ENCODE measurements at places on chromosomes 5 and 9.

- DNase-seq = no peak
These were observed 193.2 kb downstream of the MAPKAP1 start for GRCh38 chr9:125513668-125514413.

GRCh38 chr5:135667673-135668072, 88.9 kb upstream of the CXCL14 start:
- no peak for DNase-seq

GRCh38 chr9:76200745-76201144, 193.5 kb downstream of the RFK start:
- no peak for DNase-seq

DNA sequence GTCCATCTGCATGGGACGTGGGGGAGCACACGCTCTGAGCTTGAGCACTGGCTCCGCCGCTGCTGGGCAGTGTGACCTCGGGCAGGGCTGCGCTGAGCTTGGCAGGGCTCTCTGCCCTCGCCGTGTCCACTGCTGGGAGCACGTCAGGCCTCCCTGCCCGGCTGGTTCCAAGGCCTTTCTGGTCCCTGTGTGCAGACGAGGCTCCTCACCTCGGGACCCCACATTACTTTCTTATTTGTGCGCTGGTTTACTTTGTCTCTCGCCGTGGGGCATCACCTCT, 43.9 kb downstream of the RXRA start:
- no peak for DNase-seq

GRCh38 chr5:77294185-77294584, 83.7 kb downstream of the PDE8B start:
- DNase-seq = no peak

GRCh38 chr5:91118796-91119195, 264.3 kb downstream of the ARRDC3 start:
- no peak for DNase-seq

GRCh38 chr9:93967020-93967803, 12.1 kb upstream of the BARX1 start:
- DNase-seq = no peak

GRCh38 chr9:133637451-133638055, 1.4 kb downstream of the DBH start:
- DNase-seq = no peak

- DNase-seq = no peak
These were observed 206.6 kb upstream of the RFX3 start for GRCh38 chr9:3732077-3733038.

- no peak for DNase-seq
These were observed 409.5 kb downstream of the MAT2B start for GRCh38 chr5:163914910-163915309.

DNA sequence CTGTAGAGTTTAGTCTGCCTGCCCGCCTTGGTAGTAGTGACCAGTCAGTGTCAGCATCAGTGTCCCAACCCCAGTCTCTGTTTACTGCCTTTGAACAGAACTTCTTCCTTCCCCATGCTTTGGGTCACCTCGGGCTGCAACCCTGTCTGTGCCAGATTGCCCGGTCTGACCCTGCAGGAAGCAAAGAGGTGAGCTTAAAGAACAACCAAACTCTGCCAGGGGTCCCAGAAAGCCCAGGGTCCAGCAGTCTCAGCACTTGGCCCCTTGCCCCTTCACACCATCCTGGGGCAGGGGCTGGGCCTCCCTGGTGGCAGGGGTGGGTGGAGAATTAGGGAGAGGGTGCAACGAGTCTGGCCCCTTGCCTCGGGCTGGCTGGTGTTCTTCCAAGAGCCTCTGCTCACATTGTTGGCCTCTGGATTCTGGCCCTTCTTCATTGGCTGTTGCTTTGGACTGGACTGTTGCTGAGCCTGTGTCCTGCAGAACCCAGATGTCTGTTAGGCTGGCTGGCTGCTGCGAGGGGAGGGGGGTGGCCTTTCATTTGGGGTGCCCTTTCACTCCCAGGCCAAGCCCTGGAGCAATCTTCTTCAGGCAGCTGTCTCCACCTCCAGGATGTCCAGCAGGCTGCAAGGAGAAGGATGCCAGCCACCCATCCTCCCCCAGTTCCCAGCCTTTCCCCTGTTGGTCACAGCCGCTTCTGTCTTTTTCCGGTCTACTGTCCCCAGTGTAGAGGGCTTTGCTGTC, 51.2 kb downstream of the SAR1B start:
- DNase-seq = no peak

GRCh38 chr5:168875832-168876231, 296.7 kb upstream of the PANK3 start:
- no peak for DNase-seq

- DNase-seq = no peak
These were observed 314.8 kb downstream of the PRELID2 start for GRCh38 chr5:145520335-145520734.

DNA sequence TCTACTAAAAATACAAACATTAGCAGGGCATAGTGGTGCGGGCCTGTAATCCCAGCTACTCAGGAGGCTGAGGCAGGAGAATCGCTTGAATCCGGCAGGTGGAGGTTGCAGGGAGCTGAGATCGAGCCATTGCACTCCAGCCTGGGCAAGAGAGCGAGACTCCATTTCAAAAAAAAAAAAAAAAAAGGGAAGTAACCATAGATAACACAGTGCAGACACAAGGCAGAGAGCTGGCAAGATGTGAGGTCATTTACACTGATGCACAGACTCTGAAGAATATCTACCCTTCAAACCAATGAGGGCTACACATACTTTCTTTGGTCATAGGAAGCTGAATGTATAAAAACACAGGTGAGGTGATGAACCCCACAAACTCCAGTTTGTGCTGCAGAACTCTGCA, 131.9 kb downstream of the DCP2 start:
- no peak for DNase-seq

DNA sequence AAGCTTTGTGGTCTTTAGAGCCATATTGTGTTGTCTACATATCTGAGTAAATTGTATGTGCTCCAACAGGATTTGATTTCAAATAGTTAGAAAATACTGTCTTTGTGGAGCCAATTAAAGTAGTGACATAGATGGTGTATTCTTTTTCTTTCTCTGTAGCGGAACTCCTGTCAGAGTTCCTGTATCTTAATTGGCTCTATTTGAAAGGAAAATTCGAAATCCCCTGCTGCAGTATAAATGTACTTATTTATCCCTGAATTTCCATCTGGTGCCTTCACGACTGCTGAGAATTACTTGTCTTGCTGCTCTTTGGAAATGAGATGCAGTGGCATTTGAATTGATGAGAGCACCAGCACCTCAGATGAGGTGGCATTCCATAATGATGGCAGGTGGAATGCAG, 546.7 kb upstream of the SGCD start:
- no peak for DNase-seq

DNA sequence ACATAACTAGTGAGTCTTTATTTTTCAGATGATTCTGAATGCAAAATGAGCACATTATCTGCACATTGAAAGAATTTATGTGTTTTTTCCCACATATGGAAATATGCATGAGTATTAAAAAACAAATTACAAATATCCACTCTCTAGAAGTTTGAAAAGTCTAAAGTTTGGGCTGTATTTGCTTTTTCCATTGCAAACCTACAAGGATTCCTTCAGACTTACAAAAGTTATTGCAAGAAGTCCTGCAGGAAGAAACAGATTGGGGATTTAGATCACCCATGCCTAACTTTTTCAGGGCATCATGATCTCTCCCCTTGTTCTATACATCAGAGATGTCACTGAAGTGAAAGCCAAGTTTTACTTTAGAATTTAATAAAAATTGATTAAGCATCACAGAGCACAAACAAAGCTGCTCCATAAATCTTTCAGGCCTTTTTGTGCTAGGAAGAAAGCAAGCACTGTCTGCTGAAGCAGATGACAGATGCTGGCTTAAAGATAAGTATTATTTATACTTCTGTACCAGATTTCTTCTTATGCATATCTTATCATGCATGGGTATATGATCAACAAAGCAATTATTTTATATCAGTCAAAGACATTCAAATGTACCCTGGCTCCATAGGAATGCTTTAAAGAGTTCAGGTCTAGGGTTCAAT, 71.7 kb downstream of the NFIB start:
- DNase-seq = no peak

DNA sequence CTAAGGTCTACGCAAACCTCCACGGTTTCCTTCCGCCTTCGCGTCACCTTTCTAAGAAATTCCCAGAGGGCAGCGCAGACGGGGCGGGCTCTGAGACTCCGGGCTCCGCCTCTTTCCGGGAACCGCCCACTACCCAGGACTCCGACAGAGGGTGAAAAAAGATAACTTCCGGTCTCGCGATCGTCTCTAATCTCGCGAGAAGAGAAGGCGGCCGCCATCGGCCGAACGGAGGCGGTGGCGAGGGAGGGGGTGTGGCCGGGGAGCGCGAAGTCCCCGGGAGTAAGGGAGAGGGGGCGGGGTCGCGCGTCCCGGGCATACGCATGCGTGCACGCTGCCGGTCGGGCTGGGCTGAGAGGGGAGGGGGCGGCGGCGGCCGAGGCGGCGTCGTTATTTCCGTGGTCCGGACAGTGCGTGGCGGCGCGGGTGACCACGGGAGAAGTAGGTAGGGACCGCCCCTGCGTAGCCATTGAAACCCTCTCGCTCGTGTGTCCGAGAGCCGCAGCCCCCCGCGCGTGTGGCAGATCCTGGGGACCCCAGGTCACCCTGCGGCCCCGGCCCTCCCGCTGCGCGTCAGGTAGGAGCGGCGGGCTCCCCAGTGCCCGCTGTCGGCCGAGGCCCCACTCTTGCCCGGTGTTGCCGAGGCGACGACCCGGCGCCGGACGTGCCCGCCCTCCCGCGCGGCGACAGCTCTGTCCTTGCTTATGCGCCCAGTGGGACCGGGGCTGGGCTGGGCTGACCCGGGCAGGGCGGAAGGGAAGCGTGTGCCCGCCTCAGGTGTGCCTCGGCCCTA, at the start of gene NAA35:
NAA35 (plus strand) TSS at position 315 of the 790 bp plus-strand sequence. CDS start 1,014 bp downstream, outside the sequence.
- DNase-seq = peak; percentile 98

GRCh38 chr9:92341578-92341977, 15.8 kb downstream of the CENPP start:
- no peak for DNase-seq

DNA sequence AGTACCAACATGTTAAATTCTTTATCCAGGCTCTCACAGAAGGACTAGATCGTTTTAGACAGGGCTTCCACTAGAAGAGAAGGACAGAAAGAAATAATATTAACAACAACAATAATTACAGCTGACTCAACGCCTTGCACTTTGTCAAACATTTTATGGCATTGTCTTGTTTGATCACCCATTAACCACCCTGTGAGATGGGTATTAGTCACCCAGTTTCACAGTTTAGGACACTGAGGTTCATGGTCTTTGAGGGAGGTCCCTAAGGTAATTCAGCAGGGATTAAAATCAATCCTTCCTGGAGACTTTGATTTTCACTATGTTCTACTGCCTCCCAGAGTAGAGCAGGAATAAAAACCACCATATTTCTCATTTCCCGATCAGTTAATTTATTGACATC, 51.4 kb upstream of the BNC2 start:
- no peak for DNase-seq

DNA sequence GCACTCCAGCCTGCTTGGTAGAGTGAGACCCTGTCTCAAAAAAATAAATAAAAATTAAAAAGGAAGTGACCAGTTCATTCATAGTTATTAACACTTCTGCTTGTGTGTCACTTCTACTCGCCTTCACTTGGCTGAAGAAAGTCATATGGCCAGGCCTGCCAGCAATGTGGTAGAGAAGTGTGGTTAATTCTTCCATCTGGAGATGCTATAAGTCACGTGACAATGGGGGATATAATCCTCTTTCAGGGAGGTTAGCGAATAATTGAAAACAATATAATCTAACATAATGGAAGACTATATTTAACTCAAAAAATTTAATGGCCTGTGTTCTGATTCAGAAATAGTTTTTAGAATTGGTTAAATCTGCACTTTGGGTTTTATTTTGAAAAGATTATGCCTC, 305.6 kb downstream of the DOCK8 start:
- DNase-seq = no peak

DNA sequence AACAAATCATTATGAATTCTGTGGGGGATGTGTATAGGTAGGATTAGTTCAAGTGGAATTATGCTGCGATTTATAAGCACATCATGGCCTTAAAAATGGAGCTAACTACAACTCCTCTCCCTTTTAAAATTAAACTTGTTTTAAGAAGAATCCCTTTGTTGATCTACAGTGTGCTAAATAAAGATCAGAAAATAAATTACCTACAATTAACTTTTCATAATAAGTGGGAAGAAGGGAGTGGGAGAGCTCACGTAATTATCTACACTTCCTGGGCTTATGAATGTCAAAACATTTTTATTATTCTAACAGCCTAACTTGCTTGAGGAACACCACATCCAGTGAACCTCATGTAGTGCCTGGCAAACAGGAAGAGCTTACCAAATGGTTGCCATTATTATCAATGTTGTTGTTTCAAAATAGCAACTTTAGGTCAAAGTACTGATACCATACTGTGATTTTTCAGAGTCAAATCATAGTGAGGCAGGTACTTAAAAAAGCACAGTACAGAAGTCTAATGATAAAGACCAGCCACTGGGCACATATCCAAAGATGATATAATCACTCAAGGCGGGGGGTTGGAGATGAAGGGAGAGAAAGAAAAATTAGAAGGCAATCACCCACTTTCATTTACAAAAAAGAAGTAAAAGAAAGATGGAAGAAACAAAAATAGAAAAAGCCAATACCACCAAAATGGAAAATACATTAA, 174.0 kb downstream of the RAPGEF6 start:
- DNase-seq = no peak

- DNase-seq = no peak
These were observed 113.0 kb upstream of the ANKRD55 start for GRCh38 chr5:56346044-56346710.

DNA sequence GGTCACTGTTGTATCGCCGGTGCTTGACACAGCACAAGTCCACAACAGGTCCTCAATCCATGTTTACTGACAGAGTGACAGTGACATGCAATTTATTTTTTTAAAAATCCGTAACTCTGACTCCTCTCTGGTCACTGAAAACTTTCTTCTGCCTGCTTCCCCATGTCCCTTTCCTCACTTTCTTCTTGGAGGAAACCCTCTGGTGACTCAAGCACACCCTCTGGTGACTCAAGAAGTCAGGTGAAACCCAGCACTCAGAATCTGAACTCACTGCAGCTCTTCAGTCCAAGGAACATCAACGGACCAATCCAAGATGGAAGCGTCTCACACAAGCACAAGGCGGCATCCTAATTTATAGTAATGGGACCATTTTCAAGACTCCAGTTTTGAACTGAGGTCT, 245.9 kb downstream of the FSTL4 start:
- no peak for DNase-seq

DNA sequence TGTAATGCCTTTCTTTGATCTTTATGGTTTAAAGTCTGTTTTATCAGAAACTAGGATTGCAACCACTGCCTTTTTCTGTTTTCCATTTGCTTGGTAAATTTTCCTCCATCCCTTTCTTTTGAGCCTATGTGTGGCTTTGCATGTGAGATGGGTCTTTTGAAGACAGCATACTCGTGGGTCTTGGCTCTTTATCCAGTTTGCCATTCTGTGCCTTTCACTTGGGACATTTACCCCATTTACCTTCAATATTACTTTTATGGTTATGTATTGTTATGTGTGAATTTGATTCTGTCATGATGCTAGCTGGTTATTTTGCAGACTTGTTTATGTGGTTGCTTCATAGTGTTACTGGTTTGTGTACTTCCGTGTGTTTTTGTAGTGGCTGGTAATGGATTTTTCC, 59.2 kb downstream of the YTHDC2 start:
- DNase-seq = no peak

- no peak for DNase-seq
These were observed 739.4 kb downstream of the IRX1 start for GRCh38 chr5:4335078-4335477.

Data from activated CD8-positive, alpha-beta memory T cell treated with anti-CD3 and anti-CD28 coated beads for 1 hour (primary cell).